ENCODE measurements at places on chromosomes 13 and 19. TPM values are rescaled to one million over a fixed set of nuclear protein-coding genes. Genes with fewer than 3 reads are reported as not detected.

The ZFP30 gene
- 17.5 TPM for total RNA-seq

The ZNF83 gene
- total RNA-seq: 86.3 TPM

The PRKACA gene
- total RNA-seq: 18.8 TPM

The SLC15A1 gene
- total RNA-seq: 0.21 TPM

The TEX26 gene
- not detected for total RNA-seq

The HSH2D gene
- 0.96 TPM for total RNA-seq

The ZNF324B gene
- total RNA-seq: 10.4 TPM

The KLK4 gene
- total RNA-seq: not detected

The RXFP2 gene
- not detected for total RNA-seq

The PLPPR2 gene
- 4.1 TPM for total RNA-seq

The IFNL4 gene
- total RNA-seq: not detected

The ZNF730 gene
- total RNA-seq: 0.21 TPM

The RNF225 gene
- total RNA-seq: 3.0 TPM

The KLHL26 gene
- total RNA-seq: 4.0 TPM

The C13orf46 gene
- under 0.01 TPM for total RNA-seq

All from tracheal epithelial cell (primary cell).